Stimulated activated CD8-positive, alpha-beta memory T cell treated with anti-CD3 and anti-CD28 coated beads, Interleukin-12 subunit alpha, Interleukin-12 subunit beta, amount 100 ng/mL, for 1 hour (primary cell): ENCODE measurements at places on chromosomes 1 and 21.

- no peak for DNase-seq
These were observed 15.7 kb upstream of the WDTC1 start for GRCh38 chr1:27218736-27219135.

GRCh38 chr1:197857477-197857876, 45.0 kb upstream of the C1orf53 start:
- no peak for DNase-seq

DNA sequence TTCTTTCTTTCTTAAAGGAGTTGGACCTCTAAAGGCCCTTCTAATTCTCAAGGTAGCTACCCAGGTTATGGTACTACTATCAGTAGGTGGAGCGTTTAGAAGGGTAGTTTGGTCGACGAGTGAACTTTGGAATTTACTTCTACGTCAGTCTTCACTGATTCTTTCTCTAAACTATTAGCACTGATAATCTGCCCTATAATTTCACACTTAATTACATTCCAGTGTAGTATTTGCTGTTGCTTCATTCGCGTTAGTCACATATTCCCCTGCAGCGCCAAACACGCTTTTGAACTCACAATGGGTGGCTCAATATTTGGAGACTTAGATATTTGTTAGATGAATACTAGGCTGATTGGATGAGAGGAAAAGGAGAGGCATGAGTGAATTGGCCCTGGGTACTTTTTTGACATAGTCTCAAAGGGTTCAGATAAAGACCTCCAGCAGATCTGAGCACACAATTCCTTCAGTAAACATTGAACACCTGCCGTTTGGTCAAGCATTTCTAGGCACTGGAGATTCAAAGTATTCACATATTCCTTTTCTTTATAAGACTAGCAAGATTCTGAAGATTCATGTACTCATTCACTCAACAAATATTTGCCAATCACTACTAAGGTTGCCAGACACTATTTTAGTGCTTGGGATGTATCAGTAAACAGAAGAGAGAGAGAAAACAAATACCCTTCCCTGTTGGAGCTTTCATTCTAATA, 929 bp upstream of the FOXJ3 start:
- no peak for DNase-seq

DNA sequence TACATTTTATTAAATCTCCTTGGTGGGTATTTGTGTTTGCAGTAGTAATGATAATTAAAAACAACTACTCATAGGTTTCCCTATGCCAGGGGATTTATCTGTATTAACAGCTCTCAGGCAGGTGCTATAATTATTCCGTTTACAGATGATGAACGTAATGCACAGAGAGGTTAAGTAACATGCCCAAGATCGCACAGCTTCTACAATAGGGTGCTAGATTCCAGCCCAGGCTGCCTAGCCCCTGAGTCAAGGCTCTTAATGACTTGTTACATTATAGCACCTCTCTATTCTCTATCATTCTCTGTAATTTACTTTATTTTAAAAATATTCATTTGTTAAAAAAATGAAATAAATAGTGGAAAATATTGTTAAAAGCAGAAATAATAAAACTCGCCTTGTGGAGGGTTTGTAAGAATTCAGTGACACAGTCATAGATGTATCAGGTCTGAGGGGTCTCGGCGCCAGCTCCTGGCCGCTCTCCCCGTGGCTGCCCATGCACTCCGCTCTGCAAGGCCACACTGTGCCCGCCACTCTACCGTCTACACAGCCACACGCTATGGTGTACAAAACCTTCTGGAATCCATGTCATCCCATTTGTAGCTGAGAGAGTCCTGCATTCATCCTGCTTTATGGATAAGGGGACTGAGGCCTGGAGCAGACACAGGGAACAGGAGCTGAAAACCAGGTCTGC, 562.2 kb downstream of the MATN1 start:
- no peak for DNase-seq

DNA sequence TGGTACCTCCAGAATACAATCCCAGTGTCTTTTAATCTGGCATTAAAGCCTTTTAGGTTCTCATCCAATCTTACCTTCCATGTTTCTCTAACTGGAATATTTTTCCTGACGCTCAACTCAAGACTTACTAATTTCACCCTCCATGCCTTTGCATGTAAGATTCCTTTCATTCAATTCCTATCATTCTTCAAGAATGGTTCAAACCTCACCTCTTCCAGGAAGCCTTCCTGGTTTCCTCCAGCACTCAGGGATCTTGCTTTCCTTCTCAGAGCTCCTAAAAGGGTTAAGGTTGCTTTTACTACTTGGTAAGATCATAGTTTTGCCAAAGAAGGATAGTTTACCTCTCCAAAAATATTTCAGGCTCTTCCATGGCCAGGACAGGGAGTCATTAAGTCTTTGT, 91.2 kb upstream of the CACNA1E start:
- no peak for DNase-seq

DNA sequence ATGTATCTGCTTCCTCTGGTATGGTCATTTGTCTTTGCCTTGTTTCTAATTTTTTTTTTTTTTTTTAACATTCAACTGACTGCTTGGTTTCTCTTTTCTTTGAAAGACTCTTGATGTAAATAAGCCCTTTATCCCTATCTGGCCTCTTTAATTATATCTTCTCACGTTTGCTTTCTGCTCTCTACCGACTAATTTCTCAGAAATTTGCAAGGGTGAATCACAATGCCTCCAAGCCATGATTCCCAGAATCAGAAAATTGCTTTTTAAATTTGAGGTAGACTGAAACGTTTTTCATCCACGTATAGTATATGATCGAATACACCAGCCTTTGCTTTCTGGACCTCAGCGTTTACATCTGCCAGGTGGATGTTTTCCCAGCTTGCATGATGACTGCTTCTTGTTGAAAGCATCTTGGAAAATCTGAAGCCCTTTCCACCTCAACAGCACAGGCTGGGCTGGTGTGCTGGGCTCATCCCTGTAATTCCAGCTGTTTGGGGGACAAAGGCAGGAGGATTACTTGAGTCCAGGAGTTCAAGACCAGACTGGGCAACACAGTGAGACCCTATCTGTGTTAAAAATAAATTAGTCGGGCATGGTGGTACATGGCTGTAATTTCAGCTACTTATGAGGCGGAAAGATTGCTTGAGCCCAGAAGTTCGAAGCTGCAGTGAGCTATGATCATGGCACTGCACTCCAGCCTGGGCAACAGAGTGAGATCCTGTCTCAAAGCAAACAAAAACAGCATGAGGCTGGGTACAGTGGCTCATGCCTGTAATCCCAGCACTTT, 35.0 kb upstream of the GPR137B start:
- DNase-seq: no peak

DNA sequence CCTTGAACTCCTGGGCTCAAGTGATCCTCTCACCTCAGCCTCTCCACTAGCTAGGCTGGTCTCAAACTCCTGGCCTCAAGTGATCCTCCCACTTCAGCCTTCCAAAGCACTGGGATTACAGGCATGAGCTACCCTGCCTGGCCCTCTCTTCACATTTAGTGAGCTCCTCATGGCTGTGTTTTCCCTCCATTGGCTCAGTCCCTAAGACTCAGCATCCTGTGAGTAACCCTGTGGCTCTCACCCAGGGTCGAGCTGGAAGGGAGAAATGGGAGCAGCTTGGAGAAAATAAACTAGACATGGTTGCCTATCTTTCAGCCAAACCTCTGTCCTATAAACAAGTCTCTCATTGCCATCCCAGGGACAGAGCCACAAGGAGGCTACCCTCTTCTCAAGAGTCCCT, 17.5 kb downstream of the NCF2 start:
- no peak for DNase-seq

DNA sequence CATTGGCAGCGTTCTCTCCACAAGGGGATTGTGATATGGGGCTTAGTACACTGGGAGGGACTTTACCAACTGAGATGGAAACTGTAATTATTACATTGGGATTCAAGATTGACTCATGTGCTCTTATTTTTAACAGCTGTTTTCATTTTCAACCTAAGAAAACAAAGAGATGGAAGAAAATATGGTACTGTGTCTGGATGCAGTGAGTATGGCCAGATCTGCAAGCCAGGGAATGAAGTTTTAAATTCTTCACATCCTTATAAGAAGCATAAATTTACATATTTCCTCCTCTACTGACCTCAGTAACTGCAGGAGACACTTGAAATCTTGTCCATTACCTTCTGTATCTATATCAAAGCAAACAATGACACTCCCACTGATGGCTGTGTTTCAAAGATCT, 81.5 kb upstream of the EDEM3 start:
- DNase-seq: no peak

DNA sequence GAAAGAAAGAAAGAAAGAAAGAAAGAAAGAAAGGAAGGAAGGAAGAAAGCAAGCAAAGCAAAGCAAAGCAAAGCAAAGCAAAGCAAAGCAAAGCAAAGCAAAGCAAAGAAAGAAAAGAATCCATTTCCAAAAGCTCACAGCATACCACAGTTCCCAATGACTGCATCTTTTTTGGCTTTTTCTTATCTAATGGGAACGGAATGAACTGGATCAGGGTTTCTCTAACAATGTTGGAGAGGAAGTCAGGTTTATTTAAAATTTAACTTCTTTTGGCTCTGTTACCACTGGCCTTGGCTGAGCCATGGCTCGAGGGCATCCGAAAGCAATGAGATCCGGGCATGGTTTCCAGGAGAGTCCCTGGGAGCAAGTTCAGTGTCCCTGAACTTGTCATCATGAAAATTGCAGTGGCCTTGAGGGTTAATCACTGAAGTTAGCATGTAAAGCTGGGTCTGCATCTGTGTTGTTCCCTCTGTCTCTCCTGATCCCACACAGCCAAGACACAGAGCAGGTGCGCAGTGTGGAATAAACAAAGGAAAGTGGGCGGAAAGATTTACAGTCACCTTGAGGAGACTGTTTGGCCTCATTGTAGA, 34.6 kb upstream of the CTPS1 start:
- DNase-seq: no peak

DNA sequence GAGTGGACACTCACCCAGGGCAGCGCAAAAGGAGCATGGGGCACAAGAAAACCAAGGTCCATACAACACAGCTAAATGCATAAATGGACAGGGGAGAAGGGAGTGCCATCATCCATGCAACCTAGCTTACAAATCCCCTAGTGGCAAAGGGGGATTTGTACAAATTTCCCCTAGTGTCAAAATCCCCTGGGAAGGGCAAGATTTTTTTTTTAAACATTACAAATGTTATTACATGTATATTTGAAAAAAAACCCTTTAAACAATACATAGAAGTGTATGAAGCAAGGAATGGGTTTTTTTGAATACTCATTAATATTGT, 89.6 kb upstream of the IVNS1ABP start:
- DNase-seq: no peak

DNA sequence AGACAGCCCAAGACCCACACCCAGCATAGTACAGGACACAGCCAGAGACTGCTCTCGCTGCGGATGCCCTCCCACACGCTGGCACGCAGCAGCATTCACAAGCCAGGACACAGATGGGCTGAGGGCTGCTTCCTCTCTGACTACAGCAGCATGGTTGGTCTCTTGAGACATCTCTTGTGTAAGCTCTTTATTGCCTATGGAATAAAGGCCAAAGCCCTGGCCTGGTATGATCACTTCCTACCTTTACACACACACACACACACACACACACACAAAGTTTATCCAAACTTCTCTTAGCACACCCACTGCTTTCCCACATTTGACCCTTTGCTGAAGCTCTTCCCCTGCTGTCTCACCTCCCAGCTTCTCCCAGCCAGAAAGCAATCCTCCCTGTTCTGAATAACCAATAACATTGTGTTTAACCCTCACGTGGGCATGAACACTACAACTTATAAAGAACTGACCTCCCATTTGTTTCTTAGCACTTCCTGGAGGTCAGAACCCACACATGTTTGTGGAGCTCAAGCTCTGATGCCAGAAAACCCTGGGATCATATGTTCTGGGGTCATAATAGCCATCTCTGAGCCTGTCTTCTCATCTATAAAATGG, 1.2 kb upstream of the LUZP1 start:
- no peak for DNase-seq

DNA sequence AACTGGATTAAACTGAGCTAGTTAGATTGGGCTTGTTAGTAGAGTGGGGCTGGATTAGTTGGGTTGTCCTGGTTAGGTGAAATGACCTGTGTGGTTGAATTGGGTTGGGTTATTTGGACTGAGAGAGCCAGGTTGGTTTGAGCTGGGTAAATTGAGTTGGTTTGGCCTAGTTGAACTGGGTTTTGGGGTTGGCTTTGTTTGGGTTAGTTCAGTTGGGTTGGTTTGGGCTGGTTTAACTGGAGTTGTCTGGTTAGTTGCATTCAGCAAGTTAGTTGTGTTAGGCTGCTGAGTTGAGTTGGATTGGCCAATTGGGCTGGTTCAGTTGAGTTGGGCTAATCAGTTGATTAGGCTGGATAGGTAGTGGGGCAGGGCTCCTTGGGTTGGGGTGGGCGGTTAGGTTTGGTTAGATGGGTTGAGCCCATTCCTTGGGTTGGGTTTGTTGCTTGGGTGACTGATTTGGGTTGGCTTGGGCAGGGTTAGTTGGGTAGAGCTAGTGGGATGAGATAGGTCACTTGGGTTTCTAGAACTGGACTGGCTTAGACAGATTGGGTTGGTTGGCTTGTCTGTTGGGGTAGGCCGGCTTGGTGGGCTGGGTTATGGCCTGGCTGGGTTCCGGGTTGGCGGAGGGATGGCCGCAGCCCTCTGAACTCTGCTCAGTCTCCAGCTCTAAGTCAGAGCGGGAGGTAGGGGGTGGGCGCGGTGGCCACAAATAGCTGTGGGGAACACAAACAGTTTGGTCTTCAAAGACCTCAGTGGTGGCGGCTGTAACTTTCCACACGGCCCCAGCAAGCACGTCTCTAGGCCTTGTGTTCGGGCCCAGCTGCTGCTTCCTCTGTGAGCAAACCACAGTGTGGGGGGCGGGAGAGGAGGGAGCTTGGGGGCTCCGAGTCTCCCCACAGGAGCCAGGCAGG, 67.2 kb upstream of the RUNX3 start:
- DNase-seq: peak; percentile 30

DNA sequence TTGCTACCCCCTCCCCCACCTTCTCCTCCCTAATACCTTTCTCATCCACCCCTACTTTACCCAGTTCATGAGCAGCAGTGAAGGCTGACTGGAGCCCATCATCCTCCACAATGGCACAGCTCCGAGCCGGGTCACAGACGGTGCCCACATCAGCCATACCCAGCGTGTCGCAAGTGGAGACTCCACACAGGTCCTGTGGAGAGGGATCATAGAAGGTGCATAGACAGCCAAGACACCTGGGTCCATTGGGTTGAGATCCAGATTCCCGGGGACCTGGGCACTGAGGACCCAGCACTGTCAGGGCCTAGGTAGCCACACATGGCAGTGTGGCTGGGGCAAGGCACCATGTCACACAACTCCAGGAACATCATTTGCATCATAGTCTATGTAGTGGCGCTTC, 2.7 kb downstream of the ADAMTS4 start:
- DNase-seq: no peak

DNA sequence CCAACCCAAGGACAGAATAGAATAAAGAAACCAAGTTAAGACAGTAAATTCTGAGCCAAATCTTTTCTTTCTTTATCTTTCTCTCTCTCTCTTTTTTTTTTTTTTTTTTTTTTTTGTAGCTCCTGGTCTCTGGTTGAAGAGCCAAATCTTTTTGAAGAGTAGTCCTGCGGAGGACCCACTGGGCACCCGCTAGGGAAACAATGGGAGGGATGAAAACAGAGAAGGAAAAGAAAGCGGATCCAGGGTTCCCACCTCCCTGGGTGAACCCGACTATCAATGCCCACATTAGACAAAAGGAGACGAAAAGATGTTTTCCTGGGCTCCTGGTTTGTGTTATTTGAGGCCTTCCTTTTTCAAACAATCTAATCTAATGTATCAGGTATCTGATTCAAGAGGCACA, 49.8 kb upstream of the FBXO28 start:
- no peak for DNase-seq

- no peak for DNase-seq
These were observed 250.6 kb upstream of the ZP4 start for GRCh38 chr1:238141353-238141752.

- no peak for DNase-seq
These were observed 289.7 kb downstream of the AJAP1 start for GRCh38 chr1:4944072-4944471.

- no peak for DNase-seq
These were observed 139.1 kb upstream of the FMN2 start for GRCh38 chr1:239952348-239953308.
